HT-29 (cell line): ENCODE measurements at places on chromosomes 3 and 15. TPM values are rescaled to one million over a fixed set of nuclear protein-coding genes. Genes with fewer than 3 reads are reported as not detected.

Gene HOMER2
- total RNA-seq, result 1.3 and 1.8 TPM in 2 replicates

Gene DISP2
- 0.81 and 1.3 TPM in 2 replicates for total RNA-seq

Gene PPP2R3A
- total RNA-seq, result 2.1 and 2.3 TPM in 2 replicates

Gene CLEC3B
- total RNA-seq, result not detected in 2 replicates

Gene IGF1R
- 31.6 and 33.2 TPM in 2 replicates for total RNA-seq

Gene GOLGA8S
- total RNA-seq, result not detected in 2 replicates

Gene CLSTN2
- total RNA-seq, result not detected in 2 replicates

Gene NANOGP8
- total RNA-seq, result not detected in 2 replicates

GRCh38 chr3:159237226-159237625 lies 435.4 kb downstream of the MFSD1 start:
- DNase-seq, result no peak

DNA sequence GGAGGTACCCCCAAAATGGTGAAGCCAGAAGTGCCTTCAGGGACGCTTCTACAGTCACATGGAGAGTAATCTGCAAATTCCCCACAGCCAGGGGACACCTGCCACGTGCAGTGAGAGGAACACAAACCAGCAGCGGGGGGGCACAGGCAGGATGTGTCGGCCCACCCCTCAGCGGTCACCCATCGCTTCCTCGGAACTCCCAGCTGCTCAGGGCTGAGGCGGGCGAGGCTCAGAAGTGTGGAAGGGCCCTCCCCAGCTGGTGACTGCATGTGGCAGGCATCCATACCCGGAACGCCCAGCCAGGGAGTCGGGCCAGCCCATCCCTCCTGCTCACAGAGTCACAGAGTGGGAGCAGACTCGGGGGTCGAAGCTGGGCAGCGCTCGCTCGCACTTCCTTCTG lies 63.7 kb downstream of the SLC12A8 start:
- DNase-seq, result no peak

DNA sequence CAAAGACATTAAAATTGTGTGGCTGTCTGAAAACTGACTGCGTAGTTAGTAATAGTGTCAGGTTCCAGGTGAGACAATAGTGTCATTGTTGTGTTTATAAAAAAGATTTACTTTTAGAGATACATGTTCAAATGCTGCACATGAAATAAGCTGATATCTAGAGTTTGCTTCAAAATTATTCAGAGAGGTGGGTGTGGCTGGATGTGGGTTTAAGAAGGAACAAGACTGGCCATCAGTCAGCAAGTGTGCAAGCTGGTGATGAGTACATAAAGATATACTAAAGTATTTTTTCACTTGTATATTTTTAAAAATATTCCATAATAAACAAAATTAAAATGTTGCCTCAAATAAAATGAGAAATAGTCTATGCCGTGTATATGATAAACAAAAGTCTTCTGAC lies 190.6 kb downstream of the ARRDC4 start:
- no peak for DNase-seq

DNA sequence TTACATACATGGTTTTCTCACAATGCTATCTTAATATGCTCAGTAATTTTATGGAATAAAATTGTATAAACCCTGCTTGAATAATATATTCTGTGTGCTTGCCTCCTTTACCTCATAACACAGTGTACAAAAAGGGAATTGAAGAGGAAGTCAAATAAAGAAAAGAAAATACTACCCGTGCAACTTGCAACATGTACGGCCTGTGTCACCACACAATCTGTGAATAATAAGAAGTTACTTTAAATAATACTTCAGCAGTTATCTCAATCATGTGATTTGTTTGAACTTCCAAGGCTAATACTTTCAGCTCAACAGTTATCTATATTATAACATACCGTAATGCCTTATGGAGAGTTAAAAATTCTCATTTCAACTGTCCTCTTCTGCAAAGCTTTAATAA lies 58.1 kb upstream of the SATB1 start:
- no peak for DNase-seq

DNA sequence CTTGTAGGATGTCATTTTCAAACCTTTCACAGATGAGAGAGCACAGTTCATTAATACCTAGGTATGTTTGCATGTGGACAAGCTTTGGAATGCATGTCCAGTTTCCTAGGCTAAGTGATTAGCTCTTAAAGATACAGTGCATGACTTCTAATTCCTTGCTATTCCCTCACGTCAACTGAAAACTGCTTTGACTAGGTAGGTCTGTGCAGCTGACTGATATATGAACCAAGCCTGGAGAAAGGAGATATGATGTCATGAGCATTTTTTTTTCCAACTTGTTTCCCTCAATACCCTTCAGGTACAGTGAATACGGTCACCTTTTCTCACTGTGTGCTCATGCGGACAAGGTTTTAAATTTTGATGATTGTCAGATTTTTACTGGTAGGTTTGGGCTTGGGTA lies 41.6 kb upstream of the TASOR start:
- no peak for DNase-seq

GRCh38 chr3:34319881-34320280 lies 521.5 kb downstream of the PDCD6IP start:
- DNase-seq, result no peak

GRCh38 chr3:4633078-4634004 lies 140.2 kb downstream of the ITPR1 start:
- DNase-seq, result peak; percentile 58

DNA sequence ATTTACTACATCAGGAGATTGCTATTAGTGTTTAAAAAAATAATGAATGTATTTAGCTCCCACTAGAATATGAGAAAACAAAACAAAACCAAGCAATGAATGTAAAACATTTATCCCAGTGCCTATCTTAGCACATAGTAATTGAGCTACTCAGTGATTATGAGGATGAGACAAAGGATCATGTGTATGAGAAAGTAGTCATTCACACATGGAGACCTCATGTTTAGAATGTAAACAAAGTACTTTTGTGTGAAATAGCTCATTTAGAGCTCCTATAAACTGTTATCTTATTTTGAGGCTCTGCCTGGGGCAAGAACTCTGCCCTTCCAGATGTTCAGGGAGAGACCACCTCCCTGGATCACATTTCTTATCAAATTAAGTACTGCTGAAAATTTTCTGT lies 236.8 kb downstream of the LRRN1 start:
- DNase-seq, result no peak

DNA sequence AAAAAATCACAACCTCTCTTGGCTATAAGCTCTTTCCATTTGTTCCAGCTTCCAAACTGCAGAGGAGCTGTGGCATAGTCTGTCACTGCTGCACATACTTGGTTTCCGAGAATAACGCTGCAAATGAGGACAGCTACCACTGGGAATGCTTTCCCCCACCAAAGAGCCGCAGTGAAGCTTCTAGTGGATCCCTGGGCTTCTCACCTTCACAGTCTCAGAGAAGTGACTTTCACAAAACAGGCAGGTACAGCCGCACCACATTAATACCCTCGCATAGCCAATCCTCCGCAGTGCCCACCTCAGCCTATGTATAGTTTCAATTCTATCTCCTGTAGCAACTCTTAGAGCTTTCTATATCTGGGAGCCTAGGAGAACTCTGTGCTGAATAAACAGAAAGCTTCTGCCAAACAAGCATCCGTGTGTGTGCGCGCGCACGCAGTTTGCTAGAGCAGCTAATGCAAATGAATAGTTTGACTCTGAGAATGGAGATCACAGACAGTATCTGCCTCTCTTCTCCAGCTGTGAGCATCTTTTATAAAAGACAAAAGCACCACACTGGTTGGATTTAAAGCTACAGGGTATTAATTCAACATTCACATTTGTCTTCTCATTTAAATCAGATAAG lies 81.9 kb upstream of the PLXND1 start:
- no peak for DNase-seq

DNA sequence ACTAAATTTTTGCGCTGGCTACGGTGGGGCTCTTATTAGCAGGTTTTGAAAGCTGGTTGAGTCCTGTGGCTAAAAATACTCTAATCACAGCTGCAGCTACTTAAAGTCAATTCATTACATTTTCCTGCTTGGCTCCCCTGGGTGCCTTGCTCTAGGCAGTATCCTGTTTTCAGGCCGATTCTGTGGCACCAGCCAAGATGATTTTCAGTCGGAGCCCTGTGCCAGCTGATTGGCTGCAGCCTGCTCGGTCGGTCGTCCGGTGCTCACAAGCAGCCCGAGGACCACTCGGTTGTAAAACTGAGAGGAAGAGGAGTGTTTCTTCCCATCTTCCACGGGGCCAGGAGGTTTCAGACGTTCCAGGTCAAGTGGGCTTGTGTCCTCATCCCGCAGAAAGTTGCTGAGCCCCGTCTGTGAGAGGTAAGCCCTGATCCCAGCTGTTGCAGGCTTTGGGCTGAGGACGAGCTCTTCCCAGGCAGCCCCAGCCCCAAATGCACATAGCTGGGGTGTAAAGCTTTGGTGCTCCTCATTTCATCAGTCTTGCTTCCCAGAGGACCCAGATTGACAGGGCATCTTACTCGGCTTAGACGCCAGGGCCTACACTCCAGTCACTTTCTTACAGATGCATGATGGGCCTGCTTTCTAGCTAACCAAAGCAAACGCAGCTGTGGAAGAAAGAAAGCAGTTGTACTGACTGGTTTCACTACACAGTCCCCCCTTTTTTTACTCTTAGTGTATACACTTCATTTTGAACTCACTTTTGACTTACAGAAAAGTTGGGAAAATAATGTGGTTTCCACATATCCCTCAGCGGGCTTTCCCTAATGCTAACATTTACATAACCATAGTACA lies 15.9 kb downstream of the LYSMD4 start:
- no peak for DNase-seq

DNA sequence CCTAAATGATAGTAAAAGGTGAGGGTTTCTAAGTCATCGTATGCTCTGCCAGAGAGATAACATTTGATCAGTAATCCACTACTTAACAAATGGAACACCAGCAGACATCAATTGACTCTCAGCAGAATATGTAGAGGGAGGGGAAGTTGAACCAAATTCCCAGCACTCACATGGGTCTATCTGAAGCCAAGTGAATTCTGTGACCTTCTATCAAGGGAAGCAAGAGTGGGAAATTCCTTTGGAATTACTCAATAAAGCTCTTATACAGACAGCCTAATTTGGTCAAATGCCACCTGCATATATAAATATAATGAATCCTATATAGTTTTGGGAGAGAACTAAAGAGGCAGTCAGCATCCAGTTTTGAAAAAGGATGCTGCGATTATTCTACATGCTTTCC lies 15.8 kb upstream of the KCNMB2 start:
- DNase-seq, result no peak

- no peak for DNase-seq
Measured at GRCh38 chr3:183449791-183450190, 21.4 kb upstream of the MCF2L2 start.

DNA sequence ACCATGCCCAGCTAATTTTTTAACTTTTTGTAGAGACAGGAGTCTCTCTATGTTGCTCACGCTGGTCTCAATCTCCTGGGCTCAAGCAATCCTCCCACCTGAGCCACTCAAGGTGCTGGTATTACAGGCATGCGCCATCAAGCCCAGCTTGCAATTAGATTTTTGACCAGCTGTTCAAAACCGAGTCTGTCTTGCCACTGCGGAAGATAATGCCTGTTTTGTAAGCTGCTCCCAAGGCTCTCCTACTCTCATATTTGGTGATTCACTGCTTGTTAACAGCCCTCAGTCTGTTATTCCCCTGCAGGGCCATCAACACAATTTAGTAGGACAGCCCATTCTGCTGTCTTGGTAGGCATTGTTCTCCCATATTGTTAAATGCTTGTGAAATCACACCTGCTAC lies 17.8 kb upstream of the MCCC1 start:
- DNase-seq, result no peak

GRCh38 chr3:35651851-35652250 lies 12.5 kb downstream of the ARPP21 start:
- DNase-seq, result no peak

DNA sequence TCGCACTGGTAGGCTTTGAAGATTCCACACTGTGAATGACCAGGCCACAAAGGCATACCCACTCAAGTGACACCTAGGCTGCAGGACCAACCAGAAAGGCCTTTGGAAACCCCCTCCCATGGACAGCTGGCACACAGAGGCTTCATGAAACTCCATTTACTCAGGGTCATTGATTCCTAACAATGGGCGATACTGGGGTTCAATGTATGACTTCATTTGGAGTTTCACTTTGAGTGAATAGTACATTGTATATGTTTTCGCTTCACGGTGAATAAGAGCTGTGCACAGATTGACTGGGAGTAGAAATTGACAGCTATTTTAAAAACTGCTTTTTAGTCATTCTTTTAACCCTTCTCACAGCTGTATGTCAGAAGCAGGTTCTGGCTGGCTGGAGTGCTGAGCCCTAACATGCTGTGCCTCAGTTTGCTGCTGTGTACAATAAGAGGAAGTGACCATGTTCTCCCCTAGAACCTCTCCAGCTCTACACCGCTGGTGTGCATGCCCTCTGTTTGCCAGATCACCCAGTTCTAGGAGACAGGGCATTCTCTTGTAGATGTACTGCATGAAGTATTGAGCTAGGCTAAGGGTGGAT lies 15.4 kb upstream of the CX3CR1 start:
- no peak for DNase-seq

- DNase-seq, result no peak
Measured at GRCh38 chr3:59429198-59429597, 379.4 kb upstream of the CFAP20DC start.

DNA sequence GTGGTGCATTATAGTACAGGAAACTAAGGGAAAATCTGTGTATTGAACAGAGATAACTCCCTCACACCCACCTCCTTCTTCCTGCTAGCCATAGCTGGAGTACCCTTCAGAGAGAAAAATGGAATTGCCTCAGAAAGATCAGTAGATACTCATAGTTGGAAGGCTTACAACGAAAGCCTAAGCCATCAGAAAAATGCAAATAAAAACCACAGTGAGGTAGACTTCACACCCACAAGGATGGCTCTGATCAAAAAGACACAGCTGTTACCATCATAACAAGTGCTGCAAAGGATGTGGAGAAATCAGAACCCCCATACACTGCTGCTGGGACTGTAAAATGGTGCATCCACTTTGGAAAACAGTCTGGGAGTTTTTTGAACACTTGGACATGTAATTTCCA lies 7.4 kb upstream of the DLG1 start:
- DNase-seq, result no peak

- DNase-seq, result no peak
Measured at GRCh38 chr3:17905996-17906395, 163.6 kb upstream of the TBC1D5 start.

GRCh38 chr3:150469031-150469930 lies 61.2 kb downstream of the TSC22D2 start:
- DNase-seq, result peak; percentile 67
